Activated naive CD4-positive, alpha-beta T cell treated with anti-CD3 and anti-CD28 coated beads, Interleukin-2, amount 10 ng/mL, durations not matched to agents 5 hours and 36 hours (primary cell): ENCODE measurements at places on chromosomes 12 and 14. TPM values are rescaled to one million over a fixed set of nuclear protein-coding genes. Genes with fewer than 3 reads are reported as not detected.

The RPGRIP1 gene
- total RNA-seq = not detected

The ZDHHC22 gene
- not detected for total RNA-seq

The DIO3 gene
- total RNA-seq = not detected

The AQP2 gene
- not detected for total RNA-seq

The TAS2R20 gene
- 0.86 TPM for total RNA-seq

The SERPINA12 gene
- total RNA-seq = not detected

The ERP29 gene
- total RNA-seq = 197 TPM

The C14orf132 gene
- total RNA-seq = 3.1 TPM

The LYZ gene
- 0.40 TPM for total RNA-seq

The KLHL33 gene
- 0.13 TPM for total RNA-seq

The GLT1D1 gene
- total RNA-seq = not detected

The PTPRQ gene
- total RNA-seq = not detected

The BIN2 gene
- 240 TPM for total RNA-seq

The BEGAIN gene
- 1.4 TPM for total RNA-seq

The KLRF1 gene
- total RNA-seq = 0.25 TPM

The KCNA5 gene
- total RNA-seq = not detected

The OR6J1 gene
- total RNA-seq = not detected

The RPL10L gene
- not detected for total RNA-seq

The SALL2 gene
- total RNA-seq = 3.1 TPM

The ITGB7 gene
- 487 TPM for total RNA-seq

The GALNT6 gene
- 16.3 TPM for total RNA-seq

The SPIC gene
- not detected for total RNA-seq

The RFX4 gene
- total RNA-seq = not detected

The TEX22 gene
- total RNA-seq = 5.8 TPM

The CCDC196 gene
- not detected for total RNA-seq

The ING4 gene
- total RNA-seq = 43.0 TPM

The POTEM gene
- total RNA-seq = not detected

The KLRG1 gene
- 12.6 TPM for total RNA-seq

The TAS2R8 gene
- total RNA-seq = not detected

The ART4 gene
- not detected for total RNA-seq

The VRTN gene
- not detected for total RNA-seq

The TPPP2 gene
- not detected for total RNA-seq

The CIT gene
- 98.3 TPM for total RNA-seq

The GZMB gene
- 61.9 TPM for total RNA-seq

The KLRC2 gene
- total RNA-seq = not detected

The PMEL gene
- not detected for total RNA-seq

The FITM1 gene
- 1.4 TPM for total RNA-seq

The LBHD2 gene
- not detected for total RNA-seq

The KCNMB4 gene
- total RNA-seq = 0.91 TPM

The M6PR gene
- 203 TPM for total RNA-seq

The OTX2 gene
- total RNA-seq = not detected

The PNP gene
- total RNA-seq = 153 TPM

The SMCO2 gene
- 0.18 TPM for total RNA-seq

The IFNG-AS1 gene
- total RNA-seq = 0.71 TPM

The CD69 gene
- total RNA-seq = 147 TPM
